ENCODE measurements at places on chromosomes 7 and 10.

GRCh38 chr7:149838992-149839408 is 825 bp downstream of the ZNF862 start:
- peak; percentile 18 for DNase-seq

DNA sequence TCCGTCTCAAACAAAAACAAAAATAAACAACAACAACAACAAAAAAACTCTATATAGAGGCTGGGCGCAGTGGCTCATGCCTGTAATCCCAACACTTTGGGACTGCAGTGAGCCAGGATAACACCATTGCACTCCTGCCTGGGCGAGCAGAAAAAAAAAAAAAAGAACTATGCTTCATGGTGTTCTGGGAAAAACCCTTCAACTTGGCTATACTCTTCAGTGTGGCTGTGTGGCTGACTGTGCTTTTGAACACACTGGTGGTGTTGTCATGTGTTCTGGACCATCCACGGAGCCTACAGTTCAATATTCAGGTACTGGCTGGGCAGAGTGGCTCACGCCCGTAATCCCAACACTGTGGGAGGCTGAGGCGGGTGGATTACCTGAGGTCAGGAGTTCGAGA is 26.5 kb downstream of the SNX8 start:
- DNase-seq = no peak

DNA sequence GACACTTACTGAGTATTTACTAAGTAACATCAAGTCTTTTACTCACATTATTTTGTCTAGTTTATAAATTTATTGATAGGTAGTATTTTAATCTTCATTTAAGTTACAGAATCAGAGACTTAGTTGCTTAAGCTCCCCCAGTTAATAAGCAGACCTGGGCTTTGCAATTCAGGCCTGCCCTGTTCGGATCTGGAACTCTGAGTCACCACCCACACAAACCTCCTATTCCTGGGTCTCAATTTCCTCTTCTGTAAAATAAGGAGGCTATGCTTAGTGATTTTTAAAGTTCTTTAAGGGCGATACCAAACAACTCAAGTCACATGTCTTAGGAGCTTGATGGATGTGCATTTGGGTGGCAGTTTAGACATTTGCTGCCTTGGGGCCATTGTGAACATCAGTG is 3.5 kb upstream of the MGAM start:
- DNase-seq = no peak

- peak; percentile 89 for DNase-seq
Observed at GRCh38 chr7:18762189-18762588, 266.6 kb downstream of the HDAC9 start.

DNA sequence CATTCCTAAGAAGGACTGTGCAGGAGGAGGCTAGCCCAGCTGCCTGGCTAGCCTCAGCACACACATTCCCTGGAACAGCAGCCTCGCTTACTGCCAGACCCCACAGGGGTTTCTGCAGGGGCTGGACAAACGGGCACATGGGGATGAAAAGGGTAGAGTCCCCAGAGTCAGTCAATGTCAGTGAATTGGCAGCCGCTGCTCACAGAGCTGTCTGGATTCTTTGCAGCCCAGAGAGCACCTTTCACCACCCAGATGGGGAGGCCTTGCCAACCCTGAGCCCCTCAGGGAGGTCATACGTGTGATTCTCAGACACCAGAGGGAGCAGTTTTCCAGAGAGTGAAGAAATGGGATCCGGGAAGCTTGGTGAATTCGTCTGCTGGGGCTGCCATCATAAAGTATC is 143.3 kb downstream of the KCNMA1 start:
- DNase-seq = peak; percentile 65

DNA sequence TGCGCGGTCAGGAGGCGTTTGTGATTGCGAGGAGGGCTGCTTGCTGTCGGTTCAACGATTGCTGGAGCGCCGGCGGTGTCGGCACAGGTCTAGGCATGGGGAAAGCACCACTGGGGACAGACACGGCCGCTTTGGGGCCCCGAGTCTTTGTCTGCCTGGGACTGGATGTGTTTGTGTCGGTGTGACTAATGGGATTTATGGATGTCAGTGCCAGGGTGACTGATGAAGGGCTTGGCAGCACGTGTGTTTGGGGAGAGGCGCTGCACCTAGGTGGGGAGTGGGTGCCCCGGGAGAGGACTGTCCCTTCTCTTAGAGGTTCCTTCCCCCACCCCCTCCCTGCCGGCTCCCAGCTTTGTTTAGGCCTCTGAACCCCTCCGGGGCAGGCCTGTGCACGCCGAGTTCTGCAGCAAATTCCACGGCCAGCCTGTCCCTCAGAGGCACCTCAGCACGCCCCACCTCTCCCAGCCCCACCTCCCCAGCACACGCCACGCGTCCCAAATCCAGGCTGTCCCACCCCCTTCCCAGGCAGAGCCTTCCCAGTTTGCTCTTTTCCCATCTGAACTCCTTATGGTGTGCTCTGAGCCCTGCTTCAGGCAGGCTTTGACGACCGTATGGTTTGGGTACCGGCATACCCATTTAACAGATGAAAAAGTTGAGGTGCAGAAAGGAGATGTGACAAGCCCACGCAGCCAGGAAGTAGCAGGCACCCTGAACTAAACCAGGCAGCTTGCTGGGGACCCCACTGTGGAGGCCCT is 6.4 kb upstream of the TNRC18 start:
- peak; percentile 68 for DNase-seq

DNA sequence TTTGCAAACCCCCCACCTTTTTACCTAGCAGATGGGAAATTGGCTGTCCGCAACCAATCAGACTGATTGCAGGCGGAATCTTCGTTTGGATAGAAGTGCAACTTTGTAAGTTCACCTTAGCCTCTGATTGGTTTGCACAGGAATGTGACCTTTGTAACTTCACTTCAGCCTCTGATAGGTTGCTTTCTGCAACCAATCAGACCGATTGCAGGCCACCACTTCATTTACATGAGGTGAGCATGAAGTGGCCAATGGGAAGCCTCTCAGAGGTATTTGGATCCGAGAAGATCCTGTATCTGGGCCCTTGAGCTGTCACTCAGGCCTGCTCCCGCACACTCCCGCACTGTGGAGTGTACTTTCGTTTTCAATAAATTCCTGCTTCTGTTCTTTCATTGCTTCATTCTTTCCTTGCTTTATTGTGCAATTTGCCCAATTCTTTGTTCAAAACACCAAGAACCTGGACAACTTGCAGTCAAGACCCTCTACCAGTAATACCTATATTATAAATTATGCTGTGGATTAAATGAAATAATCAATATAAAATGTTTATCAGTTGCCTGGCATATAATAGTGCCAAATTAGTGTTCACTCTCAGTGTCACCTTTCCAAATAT is 491.4 kb downstream of the PLXNA4 start:
- peak; percentile 25 for DNase-seq

GRCh38 chr7:67564959-67565358 is 568.3 kb downstream of the TYW1 start:
- no peak for DNase-seq

DNA sequence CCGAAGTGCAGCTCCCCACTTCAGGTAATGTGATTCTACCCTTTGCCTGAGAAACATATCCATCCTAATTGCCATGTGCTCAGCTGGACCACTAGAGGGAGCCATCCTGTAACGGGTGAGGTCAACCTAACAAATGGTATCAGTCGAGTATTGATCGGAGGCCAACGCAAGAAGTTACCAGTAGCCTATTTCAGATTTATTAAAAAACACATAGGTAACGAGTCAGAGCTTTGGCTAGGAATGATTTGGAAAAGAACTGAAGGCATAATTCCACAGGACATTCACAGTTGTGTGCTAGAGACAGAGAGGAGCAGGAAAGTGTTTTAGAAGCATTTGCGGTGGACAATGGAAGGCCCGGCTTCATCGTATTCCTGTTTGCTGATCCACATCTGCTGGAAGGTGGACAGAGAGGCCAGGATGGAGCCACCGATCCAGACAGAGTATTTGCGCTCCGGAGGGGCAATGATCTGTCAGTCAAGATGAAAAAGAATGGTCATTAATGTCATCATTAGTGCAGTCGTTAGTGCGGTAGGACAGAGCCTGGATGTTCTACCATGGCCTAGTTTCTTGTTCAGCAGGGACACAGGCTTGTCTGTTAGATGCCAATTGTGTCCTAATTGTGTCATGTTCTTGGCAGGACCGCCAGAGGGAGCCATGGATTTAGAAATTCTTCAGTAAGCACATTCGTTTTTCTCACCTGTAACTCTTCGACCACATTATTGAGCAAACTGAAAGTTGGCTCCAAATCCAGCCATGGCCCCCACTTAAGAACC is 17.5 kb downstream of the ACTA2 start:
- peak; percentile 90 for DNase-seq
